ENCODE measurements at places on chromosomes 16 and 17.

DNA sequence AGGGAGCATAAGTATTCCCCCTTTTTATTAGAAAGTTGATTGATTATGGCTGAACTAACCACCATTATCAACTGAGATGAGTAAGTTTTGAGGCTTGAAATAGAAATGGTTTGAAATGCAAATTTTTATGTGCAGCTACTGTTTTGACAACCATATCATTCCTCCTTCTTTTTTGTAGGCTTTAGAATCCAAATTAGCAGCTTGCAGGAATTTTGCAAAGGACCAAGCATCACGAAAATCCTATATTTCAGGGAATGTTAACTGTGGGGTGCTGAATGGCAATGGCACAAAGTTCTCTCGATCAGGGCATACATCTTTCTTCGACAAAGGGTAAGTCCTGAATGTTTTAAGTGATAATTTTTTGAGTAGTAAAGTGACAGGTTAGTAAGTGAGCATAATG, 24.1 kb downstream of the NDEL1 start:
- DNase-seq = no peak

DNA sequence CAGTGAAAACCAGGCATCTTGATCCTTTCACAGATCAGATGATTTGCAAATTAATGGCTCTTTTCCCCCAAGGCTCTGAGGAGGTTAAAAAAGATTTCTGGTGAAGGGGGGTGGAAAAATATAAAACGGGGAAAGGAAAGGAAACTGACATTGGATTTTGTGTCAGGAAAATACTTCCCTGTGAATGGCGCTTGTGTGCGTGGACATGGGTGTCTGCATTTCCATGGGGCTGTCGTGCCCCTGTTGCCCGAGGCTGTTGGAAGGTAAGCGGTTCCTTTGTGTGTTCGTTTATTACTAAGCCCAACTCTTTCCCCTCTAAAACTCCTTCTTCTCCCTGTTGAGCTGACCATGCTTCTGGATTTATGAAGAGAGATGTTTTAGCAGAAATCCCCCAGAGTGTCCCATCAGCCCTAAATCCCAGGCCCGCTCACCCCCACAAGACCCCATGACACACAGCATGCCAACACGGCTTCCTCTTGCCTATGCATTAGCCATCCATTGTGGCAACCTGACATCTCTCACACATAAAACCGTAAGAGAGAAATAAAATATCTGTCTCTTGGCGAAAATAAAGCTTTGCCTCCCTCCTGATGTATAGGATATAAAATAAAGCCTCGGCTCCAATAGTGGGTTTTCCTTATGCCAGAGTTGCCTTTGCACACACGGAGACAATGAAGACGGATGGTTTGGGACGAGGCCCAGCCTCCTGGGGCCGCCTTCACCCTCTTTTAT, 7.3 kb upstream of the LHX1 start:
- DNase-seq = no peak

GRCh38 chr16:81708266-81709015, 70.7 kb upstream of the PLCG2 start:
- DNase-seq = no peak

- DNase-seq = no peak
Observed at GRCh38 chr16:83952587-83952939, 477 bp upstream of the OSGIN1 start.

DNA sequence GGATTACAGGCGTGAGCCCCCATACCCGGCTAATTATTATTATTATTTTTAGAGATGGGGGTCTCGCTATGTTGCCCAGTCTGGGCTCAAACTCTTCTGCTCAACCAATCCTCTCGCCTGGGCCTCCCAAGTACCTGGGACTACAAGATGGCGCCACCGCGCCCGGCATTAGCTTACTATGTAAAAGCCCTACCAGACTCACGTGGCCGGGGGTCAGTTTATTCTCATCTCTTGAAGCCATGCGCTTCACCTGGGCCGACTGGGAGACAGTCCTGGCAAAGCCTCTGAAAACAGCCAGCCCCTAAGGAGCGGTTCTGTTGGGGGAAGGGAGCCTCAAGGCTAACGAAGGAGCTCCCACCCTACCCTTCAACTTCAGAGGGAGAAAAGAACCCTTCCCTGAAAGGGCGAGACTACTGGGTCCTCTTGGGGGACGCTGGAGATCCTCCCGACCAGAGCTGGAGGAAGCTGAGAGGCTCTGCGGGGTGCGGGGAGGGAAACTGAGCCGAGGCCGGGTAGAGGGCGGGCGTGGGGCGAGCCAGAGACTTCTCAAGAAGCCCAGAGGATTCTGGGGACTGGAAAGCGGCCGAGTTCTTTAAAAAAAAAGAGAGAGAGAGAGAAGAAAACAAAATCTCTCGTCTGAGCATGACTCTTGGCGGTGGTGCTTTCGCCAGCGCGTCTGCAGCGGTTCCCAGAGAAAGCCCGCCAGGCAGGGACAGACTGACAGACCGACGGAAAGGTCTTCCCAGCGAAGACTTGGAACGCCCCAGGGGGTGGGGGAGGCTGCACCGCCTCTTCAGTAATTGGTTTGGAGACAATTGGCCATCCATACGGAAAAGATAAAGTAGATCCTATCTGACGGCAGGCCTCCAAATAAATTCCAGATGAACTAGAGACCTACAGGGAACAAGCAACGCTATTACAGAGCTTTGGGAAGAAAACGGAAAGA, 5.6 kb upstream of the TUBG2 start:
- DNase-seq = no peak

DNA sequence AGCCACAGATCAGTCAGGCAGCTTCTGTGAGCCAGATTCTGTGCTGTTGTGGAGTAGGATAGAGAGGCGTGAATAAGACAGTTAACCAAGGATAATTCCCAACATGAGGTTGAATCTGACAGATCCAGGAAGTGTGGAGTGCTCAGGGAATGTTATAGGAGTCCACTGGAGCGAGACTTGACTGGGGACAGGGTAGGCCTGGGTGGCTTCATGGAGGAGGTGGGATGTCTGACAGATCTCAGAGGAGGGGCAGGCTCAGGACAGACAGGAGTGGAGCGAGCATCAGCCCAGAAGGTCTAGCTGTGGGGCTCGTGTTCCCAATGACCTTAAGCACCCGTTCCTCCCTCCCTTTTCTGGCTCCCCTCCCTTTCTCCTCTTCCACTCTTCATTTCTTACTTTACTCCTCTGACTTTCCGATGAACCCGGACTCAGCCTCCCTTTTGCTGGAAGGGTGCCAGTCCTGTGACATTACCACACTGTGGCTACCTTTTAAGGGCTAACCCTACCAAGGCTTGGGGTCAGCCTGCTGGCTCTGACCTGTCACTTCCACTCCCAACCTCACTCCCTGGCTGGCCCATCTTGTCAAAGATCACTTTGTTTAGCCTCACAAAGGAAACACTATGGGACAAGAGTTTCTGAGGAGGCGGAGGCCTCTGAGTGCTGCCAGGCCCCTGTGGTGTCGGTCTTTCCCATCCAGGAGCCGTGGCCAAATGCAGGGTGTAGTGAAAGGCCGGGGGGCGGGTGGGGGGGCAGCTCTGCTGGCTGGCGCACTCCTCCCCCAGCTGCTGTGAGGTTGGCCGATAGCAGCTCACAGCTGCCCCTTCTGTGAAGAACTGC, 28.5 kb upstream of the EFCAB13 start:
- no peak for DNase-seq

DNA sequence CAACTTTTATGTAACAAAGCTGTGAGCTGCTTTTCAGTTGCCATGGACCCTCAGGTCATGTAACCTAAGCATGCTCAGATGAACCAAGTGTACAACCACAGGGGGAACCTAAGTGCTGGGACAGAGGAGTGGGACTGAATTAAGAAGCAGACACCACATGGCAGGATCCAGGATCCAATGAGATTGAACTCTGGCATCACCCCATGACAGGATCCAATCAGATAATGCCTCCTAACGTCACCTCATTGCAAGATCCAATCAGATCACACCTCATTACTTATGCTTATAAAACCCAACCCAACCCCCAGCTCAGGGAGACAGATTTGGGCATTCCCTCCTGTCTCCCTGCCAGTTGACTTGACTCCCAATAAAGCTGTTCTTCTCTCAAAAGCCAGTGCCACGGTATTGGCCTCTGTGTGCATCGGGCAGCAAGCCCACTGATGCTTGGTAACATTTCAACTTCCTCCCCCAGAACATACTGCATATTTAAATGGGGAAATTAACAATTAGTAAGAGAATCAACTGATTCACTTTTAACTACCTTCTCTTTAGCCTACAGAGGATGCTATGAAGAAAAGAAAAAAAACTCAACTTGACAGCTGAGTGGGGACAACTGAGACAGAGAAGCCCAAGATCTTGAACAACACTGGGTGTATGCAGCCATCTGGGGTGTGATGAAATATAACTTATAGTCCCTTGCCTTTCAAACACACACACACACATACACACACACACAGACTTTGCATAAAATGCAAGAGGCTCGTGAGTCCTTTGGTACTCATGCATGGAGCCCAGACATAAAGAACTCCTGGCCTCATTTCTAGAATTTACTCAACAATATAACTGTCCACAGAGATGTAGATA, 148.4 kb downstream of the SLC39A11 start:
- no peak for DNase-seq

GRCh38 chr16:85417156-85417860, 195.8 kb upstream of the GSE1 start:
- no peak for DNase-seq

DNA sequence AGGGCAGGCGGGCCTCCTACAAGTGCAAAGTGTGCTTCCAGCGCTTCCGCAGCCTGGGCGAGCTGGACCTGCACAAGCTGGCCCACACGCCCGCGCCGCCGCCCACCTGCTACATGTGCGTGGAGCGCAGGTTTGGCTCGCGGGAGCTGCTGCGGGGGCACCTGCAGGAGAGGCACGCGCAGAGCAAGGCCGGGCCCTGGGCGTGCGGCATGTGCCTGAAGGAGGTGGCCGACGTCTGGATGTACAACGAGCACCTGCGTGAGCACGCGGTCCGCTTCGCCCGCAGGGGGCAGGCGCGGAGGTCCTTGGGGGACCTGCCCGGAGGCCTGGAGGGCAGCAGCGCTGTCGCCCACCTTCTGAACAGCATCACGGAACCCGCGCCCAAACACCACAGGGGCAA, 16.3 kb upstream of the ZFPM1 start:
- DNase-seq = no peak

- DNase-seq = no peak
Observed at GRCh38 chr17:49875685-49876084, 27.8 kb upstream of the TAC4 start.

- no peak for DNase-seq
Observed at GRCh38 chr16:22977294-22977697, 163.3 kb downstream of the HS3ST2 start.

DNA sequence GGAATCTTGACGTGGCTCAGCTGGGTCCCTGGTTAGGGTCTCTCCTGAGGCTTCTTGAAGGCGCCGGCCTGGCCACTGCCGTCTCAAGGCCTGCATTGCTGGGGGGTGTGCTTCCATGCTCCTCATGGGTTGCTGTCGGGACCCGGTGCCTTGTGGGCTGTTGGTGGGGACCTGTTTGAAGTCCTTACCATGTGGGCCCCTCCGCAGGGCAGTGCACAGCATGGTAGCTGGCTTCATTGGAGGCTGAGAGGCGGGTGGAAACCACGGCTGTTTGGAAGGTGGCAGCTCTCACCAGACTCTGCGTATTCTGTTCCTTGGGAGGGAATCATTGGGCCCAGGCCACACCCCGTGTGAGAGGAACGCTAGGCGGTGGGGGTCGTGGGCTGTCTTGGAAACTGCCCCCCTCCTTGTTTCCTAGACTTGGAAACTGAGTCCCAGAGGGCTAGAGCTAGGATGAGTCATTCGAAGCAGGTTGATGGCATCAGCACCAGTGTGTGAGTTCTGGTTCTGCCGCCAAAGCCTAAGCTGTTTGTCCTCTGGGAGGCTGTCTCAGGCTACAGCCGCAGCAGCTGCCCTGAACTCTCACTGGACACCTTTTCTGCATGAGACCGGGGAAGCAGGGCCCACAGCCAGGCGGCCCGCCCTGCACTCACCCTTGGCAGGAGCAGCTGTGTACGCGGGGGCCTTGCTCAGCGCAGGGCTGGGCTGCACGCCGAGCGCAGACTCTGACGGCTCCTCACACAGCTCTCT, 35.2 kb downstream of the ZNF750 start:
- DNase-seq = no peak

- DNase-seq = no peak
Observed at GRCh38 chr17:28272166-28272565, 46.8 kb upstream of the TMEM97 start.

GRCh38 chr16:51719376-51719775, 568.3 kb upstream of the SALL1 start:
- no peak for DNase-seq

DNA sequence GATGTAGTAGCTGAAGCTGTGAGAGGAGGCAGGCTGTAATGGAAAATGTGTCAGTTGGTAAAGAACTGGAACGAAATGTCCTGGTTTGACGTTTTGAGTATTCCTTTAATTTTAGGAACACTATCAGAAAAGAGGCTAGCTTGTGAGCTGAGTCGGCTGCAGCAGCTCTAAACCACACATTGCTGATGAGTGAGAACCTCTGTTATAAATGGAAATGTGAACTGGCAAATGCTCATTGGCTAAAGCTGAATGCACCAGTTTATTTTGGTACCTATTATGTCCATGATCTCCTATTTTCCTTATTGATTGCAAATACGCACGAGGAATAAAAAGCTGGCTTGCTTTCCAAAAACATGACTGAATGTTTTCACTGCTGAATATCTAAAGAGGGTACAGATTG, 11.0 kb upstream of the WIPI1 start:
- no peak for DNase-seq

DNA sequence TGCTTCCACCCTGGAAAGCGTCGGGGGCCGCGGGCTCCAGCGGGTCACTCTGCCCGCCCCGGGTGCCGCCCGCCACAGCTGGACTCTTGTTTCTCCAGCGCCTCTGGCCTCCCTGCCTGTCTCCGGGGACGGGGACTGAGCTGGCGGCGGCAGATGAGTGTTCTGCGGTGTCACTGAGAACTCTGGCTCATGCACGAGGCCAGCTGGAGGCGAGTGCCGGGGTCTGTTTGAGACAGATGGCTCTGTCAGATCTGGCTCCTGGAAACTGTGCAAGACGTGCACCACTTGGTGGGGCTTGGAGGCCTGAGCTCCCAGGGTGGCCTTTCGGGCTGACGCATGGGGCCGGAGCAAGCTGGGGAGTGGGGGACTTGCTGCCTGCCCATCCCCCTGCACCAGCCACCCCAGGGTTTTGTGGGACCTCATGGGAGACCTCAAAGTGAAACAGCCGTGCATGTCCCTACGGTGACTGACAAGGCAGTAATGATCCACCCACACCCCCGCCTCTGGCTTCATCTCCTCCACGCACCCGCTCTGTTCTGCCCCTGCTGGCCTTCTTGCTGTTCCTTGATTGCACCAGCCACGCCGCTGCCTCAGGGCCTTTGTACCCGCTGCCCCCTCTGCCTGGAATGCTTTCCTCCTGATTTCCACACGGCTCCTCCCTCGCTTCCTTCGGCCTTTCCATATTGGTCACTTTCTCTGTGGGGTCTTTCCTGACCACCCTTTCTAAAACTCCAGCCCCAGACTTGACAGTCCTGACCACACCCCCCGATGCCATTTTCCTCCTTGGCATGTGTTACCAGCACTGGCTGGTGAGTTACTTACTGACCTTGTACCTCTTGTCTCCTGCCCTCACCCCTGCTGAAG, 174.9 kb upstream of the CIBAR2 start:
- DNase-seq = no peak

GRCh38 chr16:10324210-10324609, 61.7 kb upstream of the ATF7IP2 start:
- DNase-seq = no peak

- DNase-seq = no peak
Observed at GRCh38 chr17:9251273-9251672, 230.0 kb downstream of the NTN1 start.

- DNase-seq = no peak
Observed at GRCh38 chr17:34249478-34249877, 5.6 kb upstream of the CCL2 start.
